ENCODE measurements at places on chromosomes 7 and 10.

DNA sequence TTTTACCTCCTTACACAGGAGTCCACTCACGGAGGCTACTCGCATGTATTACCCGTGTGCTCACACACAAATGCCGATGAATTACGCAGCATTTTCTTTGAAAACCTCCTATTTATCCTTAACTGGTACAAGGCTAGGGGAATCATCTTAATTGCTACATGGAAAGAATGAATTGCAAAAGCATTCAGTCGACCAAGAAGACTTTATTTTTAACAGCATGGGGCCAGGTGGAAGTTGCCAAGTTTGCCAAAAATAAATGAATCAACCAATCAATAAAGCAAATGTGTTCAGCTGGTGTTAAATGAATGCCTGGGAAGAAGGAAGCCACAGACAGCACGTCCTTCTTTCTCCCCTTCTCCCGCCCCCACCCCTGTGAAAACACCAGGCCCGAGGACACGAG lies 55.8 kb downstream of the CTBP2 start:
- DNase-seq, result no peak

- no peak for DNase-seq
These were observed 215.3 kb downstream of the SUGCT start for GRCh38 chr7:40350100-40350499.

DNA sequence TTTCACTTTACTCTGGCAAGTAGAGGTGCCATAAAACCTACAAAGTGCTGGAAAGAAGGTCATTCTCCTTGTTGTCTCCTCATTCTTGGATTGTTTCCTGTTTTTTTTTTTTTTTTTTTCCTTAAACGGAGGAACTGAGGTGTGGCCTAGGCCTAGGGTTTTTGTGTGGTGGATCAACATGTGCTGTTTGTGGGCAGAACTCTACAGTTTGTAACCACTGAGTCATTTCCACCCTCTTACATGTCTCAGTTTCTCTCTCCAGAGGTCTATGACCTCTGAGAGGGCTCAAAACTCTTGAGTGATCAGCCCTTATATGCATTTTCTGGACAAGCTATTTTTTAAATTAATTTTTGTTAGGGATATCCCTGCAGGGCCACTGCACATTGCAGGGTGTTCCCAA lies 296.0 kb downstream of the PPP1R3A start:
- no peak for DNase-seq

GRCh38 chr7:22445853-22446252 lies 54.1 kb downstream of the STEAP1B start:
- DNase-seq, result no peak
